ENCODE measurements at places on chromosomes 6 and 20.

- DNase-seq: no peak
These were observed 32.5 kb downstream of the NDUFAF5 start for GRCh38 chr20:13817342-13817741.

- DNase-seq: peak; percentile 30
These were observed 3.8 kb upstream of the MYBL2 start for GRCh38 chr20:43662943-43663655.

GRCh38 chr6:168288781-168289570 lies 30.6 kb downstream of the DACT2 start:
- no peak for DNase-seq

GRCh38 chr6:155219299-155219698 lies 44.5 kb upstream of the CLDN20 start:
- DNase-seq: no peak

GRCh38 chr6:19368511-19368910 lies 468.7 kb upstream of the ID4 start:
- DNase-seq: no peak

- DNase-seq: no peak
These were observed 87.9 kb downstream of the CDC5L start for GRCh38 chr6:44475417-44475778.

DNA sequence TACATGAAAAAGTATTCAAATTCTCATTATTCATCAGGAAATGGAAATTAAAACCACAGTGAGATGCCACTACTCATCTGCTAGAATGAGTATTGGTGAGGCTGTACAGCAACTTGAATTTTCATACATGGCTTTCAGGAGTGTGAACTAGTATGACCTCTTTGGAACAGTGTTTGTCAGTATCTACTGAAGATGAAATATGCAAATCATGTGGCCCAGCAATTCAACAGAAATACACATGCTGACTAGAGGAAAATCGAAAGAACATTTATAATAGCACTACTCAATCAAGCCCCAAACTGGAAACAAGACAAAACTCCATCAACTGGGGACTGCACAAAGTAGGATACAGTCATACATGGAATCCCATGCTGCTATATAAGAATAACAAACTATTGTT lies 102.2 kb downstream of the DCDC2 start:
- DNase-seq: no peak

- DNase-seq: peak; percentile 92
These were observed 12.3 kb upstream of the TMC2 start for GRCh38 chr20:2523919-2524708.

DNA sequence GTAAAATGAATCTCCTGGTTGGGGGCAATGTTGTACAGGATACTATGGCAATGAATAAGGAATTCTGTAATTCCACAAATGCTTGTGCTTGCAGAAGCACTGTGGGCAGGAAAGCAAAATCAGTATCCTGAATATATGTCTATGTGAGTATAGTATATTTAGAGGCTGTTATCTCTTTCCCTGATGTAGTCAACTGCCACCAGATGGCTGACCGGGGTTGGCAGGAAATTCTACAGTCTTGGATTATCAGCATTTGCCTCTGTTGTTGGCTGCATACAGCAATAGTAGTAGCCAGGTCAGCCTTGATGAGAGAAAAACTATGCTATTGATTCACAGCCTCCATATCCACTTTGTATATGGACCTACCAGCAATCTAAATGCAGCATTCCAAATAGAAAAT lies 425.1 kb upstream of the JAG1 start:
- peak; percentile 32 for DNase-seq

GRCh38 chr6:38524436-38525145 lies 115.1 kb downstream of the BTBD9 start:
- DNase-seq: no peak

GRCh38 chr6:138456401-138456790 lies 42.9 kb downstream of the NHSL1 start:
- DNase-seq: no peak

DNA sequence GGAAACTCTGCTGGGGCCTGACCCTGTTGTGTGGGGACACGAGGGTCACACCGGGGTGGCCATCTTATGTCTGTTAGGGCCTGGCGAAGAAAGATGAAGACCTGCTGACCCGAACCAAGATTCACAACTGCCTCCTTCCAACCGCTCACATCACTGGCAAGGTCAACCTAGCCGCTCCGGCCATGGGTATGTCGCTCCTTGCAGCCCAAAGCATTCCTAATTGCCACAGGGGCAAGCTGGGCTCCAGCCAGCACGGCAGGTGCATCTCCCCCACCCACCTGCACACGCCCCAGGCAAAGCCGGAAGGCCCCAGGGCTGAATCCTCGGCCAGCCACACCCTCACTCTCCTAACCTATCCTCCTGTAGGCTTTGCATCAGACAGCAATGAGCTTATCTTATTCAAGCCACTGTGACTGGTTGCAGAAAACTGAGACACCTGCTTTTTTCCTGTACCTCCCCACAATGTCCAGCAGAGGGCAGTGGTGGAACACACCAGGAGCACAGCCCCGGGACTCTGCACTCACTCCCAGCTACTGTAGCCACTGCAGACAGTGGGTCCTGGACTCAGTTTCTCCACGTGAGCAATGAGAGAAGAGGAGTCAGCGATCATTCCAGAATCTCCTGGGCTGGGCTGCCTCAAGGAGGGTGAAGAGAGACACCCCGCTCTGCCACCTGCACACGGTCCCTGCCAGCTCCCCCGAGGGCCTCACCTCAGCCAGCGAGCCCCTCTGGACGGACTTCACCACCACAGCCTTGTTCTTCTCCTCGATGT lies 170.2 kb downstream of the PREX1 start:
- DNase-seq: peak; percentile 91

GRCh38 chr6:130935978-130936377 lies 108.8 kb downstream of the SMLR1 start:
- no peak for DNase-seq

- peak; percentile 38 for DNase-seq
These were observed 108.8 kb upstream of the SCGN start for GRCh38 chr6:25542984-25543910.

DNA sequence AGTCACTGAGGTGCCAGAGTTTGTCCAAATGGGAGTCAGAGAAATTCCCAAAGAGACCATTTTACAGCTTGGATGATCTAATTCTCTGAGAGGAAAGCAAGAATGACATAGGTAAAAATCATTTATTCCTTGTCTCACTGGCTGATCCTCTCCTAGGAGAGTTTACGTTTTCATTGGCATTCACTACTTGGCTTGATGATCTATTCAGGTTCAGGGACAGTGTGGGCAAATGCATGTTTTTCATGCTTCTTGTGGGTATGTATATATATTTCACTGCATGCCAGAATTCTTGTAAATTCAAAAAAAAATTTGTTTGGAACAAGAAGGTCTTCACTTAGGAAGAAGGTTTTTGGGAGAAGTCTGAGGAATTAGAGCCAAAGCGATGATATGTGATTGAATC lies 403.4 kb upstream of the JAG1 start:
- no peak for DNase-seq

DNA sequence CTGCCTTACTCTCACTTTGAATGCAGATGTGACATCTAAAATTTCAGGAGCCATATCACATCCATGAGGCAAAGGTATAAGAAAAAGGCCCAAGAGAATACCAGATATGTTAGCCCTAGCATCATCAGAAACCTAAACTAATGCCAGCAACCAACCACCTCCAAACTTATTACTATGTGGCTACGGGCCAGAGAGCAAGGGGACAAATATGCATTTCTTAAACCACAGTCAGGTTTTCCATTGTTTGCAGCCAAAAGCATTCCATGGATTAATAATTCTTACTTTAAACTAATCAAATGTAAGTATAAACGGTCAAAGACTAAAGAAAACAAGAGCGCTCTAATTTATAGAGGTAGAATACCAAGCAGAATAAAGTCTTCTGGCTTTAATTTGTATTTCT lies 84.7 kb downstream of the TASP1 start:
- no peak for DNase-seq

- DNase-seq: no peak
These were observed 82.8 kb downstream of the COL9A1 start for GRCh38 chr6:70219943-70220613.

GRCh38 chr6:3805448-3806123 lies 43.6 kb upstream of the FAM50B start:
- no peak for DNase-seq

DNA sequence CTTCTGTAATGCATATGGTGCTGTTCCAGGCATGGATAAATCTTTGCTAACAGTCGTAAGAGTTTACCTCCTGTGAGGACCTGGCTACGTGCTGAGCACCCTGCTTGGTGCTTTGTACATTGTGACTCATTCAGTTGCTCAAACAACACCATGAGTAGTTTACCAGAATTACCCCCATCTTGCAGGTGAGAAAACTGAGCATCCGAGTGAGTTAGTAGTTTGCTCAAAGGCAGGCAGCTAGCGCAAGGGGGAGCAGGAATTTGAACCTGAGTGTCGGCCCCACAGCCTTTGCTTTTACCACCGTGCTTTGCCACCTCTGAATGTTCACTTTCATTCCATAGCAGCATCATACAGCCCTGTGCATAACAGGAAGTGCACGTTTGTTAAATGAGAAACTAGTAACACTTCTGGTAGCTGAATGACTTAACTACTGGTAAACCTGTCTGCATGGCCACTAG lies 121.9 kb downstream of the MTHFD1L start:
- DNase-seq: no peak
